ENCODE measurements at places on chromosomes 13 and 19. TPM values are rescaled to one million over a fixed set of nuclear protein-coding genes. Genes with fewer than 3 reads are reported as not detected.

Gene CRX
- total RNA-seq: not detected

Gene CGB8
- not detected for total RNA-seq

Gene ZNF221
- 1.2 TPM for total RNA-seq

Gene PGLYRP1
- not detected for total RNA-seq

Gene KLF12
- total RNA-seq: 16.7 TPM

DNA sequence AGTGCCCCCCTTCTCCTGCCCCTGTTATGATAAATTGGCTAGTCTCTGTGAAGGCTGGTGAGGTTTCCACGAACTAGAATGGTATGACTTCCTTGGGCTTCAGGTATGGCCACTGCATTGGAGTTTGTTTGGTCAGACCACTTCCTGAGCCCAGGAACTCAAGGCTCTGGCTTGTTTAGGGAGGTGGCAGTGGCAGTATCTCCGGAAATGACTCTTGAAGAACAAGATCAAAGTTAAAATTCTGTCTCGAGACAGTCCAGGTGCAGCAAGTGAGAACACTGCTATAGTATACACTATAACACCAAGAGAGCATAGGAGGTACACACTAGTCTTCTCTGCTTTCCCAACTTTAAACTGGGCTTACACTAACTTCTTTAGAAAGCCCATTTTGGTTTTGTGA is 309.1 kb downstream of the KLF12 start:
- DNase-seq: no peak
- H3K27me3 ChIP-seq: no peaks in the 10 kb centered on the region
- peaks cover 19% of the 10 kb centered on the region for H3K36me3 ChIP-seq
- peaks cover 44% of the 10 kb centered on the region for H3K4me1 ChIP-seq
- H3K4me3 ChIP-seq: no peak overlapping the region
- peak overlapping the region; percentile 55 for H3K27ac ChIP-seq

- no peak overlapping the region for H3K4me3 ChIP-seq
- DNase-seq: no peak
- H3K36me3 ChIP-seq: no peaks in the 10 kb centered on the region
- peaks cover 11% of the 10 kb centered on the region for H3K27me3 ChIP-seq
- peaks cover 5% of the 10 kb centered on the region for H3K4me1 ChIP-seq
Measured at GRCh38 chr19:41001243-41001971, 10.3 kb downstream of the CYP2B6 start.

DNA sequence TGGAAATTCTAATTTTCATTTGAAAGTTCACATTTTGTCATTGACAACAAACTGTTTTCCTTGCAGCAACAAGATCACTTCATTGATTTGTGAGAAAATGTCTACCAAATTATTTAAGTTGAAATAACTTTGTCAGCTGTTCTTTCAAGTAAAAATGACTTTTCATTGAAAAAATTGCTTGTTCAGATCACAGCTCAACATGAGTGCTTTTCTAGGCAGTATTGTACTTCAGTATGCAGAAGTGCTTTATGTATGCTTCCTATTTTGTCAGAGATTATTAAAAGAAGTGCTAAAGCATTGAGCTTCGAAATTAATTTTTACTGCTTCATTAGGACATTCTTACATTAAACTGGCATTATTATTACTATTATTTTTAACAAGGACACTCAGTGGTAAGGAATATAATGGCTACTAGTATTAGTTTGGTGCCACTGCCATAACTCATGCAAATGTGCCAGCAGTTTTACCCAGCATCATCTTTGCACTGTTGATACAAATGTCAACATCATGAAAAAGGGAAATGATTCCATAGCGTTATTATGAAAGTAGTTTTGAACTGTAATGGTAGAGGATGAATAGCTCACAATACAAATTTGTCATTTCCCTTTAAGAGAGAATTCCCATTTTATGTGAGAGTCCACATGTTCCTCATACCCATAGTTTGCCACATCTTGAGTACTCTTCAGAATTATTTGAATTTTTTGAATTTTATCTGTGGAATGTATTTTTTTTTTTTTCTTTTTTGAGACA is 2.6 kb downstream of the BRCA2 start:
- peaks cover 32% of the 10 kb centered on the region for H3K36me3 ChIP-seq
- no peaks in the 10 kb centered on the region for H3K27me3 ChIP-seq

DNA sequence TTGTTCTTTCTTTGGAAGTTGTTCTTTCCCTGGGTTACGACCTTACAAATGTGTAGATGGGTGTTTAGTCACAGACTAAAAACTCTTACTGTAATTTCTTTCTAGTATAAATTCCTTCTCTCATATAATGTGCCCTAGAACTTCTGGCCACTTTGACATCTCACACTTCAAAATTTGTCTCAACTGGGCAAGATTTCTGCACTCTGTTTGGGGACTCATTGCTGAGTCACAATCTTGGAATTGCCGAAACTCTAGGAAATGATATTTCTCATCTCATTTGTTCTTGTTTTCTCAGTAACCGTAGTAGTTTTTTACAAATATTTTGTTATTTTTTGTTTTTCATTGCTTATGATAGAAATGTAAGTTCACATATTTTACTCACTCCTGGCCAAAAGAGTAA is 2523.2 kb upstream of the PCDH20 start:
- H3K27ac ChIP-seq: no peak overlapping the region
- no peaks in the 10 kb centered on the region for H3K27me3 ChIP-seq
- H3K36me3 ChIP-seq: no peaks in the 10 kb centered on the region
- no peak overlapping the region for H3K4me3 ChIP-seq
- no peaks in the 10 kb centered on the region for H3K4me1 ChIP-seq
- no peak for DNase-seq

- H3K36me3 ChIP-seq: no peaks in the 10 kb centered on the region
- H3K27ac ChIP-seq: no peak overlapping the region
- peaks cover 57% of the 10 kb centered on the region for H3K27me3 ChIP-seq
- peaks cover 4% of the 10 kb centered on the region for H3K4me1 ChIP-seq
- peak overlapping the region; percentile 45 for H3K4me3 ChIP-seq
Measured at GRCh38 chr19:11293433-11294389, 2.2 kb upstream of the TSPAN16 start.

GRCh38 chr13:30978981-30979956 is 46.8 kb downstream of the TEX26 start:
- H3K4me1 ChIP-seq: no peaks in the 10 kb centered on the region
- H3K4me3 ChIP-seq: no peak overlapping the region
- peaks cover 30% of the 10 kb centered on the region for H3K27me3 ChIP-seq
- DNase-seq: peak; percentile 23
- H3K27ac ChIP-seq: no peak overlapping the region

- no peak overlapping the region for H3K4me3 ChIP-seq
- H3K27ac ChIP-seq: no peak overlapping the region
- no peaks in the 10 kb centered on the region for H3K4me1 ChIP-seq
Measured at GRCh38 chr13:47184321-47184720, 287.5 kb upstream of the HTR2A start.

DNA sequence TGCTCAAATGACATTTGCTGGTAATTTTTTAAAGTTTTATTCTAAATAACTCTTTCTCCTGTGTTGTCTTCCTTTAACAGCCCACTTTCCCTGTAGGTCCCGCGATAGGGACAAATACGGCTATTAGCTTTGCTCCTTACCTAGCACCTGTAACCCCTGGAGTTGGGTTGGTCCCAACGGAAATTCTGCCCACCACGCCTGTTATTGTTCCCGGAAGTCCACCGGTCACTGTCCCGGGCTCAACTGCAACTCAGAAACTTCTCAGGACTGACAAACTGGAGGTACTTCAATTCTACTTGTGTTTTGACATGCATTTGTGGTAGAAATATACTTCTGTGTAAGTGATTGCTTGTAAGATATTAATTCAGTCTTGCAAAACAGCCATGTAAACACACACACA is 91.0 kb upstream of the RAP2A start:
- no peak for DNase-seq
- peaks cover 2% of the 10 kb centered on the region for H3K36me3 ChIP-seq
- no peak overlapping the region for H3K27ac ChIP-seq
- H3K4me3 ChIP-seq: no peak overlapping the region
- H3K27me3 ChIP-seq: no peaks in the 10 kb centered on the region

Measured in activated naive CD8-positive, alpha-beta T cell treated with anti-CD3 and anti-CD28 coated beads for 36 hours (primary cell).